Left cardiac atrium (tissue), 4 donors: ENCODE measurements at places on chromosomes 6 and 20. TPM values are rescaled to one million over a fixed set of nuclear protein-coding genes. Genes with fewer than 3 reads are reported as not detected.
A peak's percentile ranks its signal among the peaks of the same experiment; 100 is the strongest.

DNA sequence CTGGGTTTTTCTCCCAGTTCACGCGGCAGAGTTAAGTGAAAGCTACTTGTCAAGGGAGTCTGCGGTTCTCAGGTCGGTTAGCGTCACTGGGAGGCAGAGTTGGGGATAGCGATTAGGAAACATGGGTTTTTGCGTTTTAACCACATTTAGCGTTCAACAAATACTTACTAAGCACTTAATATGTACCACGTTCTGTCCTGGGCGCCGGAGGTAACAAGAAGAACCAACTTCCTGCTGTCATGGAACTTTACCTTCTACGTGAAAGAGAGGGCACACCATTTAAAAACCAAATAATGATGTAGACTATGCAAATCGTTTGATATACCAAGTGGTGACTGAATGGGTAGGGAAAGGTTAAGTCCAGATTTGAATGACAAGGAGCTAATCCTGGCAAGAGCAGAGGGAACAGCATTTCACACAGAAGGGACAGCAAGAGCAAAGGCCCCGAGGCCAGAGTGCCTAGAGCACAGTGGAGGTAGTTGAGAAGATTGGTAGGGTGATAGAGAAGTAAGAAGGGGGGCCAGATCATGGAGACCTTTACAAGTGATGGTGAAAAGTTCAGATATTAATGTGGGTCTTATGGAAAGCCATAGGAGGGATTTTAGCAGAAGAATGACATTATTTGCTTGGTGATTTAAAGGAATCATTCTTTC is 744 bp downstream of the RIOK1 start:
- no peak for DNase-seq

- DNase-seq: no peak
Measured at GRCh38 chr6:54910921-54911320, 64.3 kb downstream of the FAM83B start.

DNA sequence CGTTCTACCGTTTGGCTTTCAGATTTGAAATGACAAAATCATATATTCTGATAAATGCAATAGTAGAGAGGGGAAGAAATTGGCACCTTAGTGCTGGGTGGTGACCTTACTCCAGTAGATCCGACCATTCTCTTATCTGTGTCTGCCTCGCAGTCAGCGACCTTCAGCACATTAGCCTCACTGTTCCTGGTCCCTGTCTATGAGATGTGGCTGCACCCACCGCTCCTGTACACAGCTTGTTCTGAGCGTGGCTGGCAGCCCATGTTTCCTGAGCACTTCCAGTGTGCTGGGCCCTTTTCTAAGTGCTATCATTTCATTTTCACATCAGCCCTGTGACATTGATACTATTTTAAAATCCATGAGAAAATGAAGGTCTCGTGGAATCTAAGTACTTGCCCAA is 138.1 kb downstream of the TMEM242 start:
- no peak for DNase-seq

- DNase-seq: no peak
Measured at GRCh38 chr20:34582911-34583310, 24.4 kb downstream of the MAP1LC3A start.

- peak; percentile 83 for DNase-seq
Measured at GRCh38 chr6:36666826-36667591, 11.5 kb upstream of the CDKN1A start.

DNA sequence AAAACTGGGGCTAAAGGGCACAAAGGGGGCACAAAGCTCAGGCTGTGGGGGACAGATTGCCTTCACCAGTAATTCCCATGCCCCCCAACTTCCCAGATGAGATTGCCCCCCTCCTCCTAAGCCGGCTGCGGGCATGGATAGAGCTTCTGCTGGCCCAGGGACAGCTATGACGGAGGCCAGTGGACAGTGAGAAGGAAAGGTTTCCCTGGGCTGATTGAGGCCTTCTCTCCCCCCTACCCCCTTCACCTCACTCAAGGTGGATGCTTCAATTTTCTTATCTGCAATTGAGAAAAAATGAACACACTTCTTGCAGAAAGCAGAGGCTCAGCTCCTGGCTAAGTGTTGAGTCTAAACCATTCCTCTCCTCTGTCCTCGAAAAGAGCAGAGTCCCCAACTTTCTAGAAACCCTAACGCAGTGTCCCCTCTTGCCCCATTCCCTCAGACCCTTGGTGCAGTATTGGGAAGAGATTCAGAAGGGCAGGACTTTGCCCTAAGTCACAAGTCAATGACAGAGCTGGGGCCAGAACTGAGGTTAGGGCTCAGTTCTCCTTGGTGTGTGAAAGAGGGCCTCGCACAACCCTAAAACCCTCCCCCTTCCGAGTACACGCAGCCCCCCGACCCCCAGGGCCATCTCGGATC is 808 bp downstream of the SDC4 start:
- peak; percentile 37 for DNase-seq

DNA sequence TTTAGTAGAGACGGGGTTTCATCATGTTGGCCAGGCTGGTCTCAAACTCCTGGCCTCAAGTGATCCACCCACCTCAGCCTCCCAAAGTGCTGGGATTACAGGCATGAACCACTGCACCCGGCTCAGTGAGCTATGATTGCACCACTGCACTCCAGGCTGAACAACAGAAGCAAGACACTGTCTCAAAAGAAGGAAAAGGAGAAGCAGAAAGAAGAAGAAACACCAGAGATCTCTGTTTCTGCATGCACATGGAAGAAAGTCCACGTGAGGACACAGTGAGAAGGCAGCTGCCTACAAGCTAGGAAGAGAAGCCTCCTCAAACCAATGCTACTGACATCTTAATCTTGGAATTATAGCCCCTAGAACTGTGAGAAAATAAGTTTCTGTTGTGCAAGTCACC is 16.0 kb downstream of the ECT2L start:
- no peak for DNase-seq

GRCh38 chr20:48482790-48483189 is 345.0 kb downstream of the PREX1 start:
- DNase-seq: no peak

DNA sequence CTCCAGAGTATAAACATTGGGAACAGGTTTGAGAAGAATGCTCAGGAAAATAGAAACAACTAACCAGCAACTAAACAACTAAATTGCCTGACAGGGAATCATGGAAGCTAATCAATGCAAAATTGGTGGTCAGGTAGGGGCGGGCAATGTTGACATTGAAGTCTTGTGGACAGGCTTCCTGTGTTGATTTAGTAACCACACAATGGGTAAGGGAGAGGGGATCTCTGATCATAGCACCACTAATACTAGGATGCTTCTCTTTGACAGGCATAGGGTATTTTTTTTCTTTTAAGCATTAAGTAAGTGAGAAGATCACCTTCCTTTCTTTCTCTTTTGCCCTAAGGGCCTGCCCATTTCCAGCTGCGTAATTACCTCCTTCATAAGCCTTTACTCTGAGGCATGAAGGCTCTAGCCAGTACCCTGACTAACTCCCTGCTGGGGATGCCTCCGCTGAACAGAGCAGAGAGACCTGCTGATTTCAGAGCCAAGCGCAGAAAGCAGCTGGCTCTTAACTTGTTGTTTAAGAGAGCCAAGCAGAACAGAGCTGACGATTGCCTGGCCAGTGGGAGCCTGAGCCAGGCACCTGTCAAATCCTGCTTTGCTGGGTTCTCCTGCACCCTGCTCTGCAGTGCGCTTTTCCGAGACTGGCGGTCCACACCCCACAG is 118.7 kb downstream of the BMP2 start:
- DNase-seq: no peak

TXLNB gene
- 52.4 TPM for total RNA-seq

OR10C1 gene
- total RNA-seq: not detected

LTB gene
- 0.84 TPM for total RNA-seq
